ENCODE measurements at places on chromosomes 13 and 19.

DNA sequence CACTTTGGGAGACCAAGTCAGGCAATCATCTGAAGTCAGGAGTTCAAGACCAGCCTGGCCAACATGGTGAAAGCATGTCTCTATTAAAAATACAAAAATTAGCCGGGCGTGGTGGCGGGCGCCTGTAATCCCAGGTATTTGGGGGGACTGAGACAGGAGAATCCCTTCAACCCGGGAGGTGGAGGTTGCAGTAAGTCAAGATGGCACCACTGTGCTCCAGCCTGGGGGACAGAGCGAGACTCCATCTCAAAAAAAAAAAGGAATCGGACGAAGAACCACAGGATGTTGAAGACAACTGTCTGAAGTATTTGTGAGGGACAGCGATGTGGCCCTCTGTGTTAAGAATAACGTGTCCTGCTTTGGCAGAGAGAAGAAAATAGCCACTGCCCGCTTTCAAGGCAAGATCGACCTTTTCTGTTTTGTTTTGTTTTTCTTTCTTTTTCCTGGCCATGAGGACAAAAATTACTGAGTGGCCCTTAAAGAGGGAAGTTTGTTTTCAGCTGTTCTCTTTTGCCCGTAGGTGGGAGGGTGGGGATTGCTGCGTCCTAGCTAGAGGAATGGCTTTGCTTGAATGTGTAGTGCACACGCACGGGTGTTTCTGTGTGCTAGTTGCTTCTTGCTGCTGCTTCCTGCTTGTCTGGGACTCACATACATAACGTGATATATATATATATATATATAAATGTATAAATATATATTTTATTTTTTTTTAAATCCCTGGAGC is 6.2 kb upstream of the PRKCG start:
- no peak for DNase-seq

- DNase-seq = no peak
Measured at GRCh38 chr19:45592366-45592765, 7.8 kb upstream of the OPA3 start.

- DNase-seq = no peak
Measured at GRCh38 chr19:31315652-31316051, 33.6 kb downstream of the TSHZ3 start.

DNA sequence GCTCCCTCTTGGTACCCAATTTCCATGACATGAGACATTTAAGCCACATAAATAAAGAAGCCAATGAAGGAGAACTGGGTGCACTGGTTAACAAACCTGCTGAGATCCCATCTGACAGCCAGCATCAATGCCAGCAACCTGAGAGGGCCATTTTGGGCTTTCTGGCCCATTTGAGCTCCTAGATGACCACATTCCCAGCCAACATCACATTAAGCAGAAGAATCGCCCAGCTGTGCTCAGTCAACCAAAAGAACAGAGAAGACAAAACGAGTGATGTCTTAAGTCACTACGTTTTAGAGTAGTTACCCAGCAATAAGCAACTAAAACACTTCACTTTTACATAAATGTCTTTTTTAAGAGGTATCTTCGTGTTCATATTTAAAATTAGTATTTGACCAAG is 21.9 kb downstream of the LCP1 start:
- DNase-seq = no peak

GRCh38 chr19:4350726-4351125 is 7.4 kb downstream of the MPND start:
- DNase-seq = no peak

GRCh38 chr19:34274827-34275625 is 20.7 kb downstream of the GARRE1 start:
- DNase-seq = no peak

- DNase-seq = no peak
Measured at GRCh38 chr13:100433475-100433874, 155.1 kb downstream of the GGACT start.

DNA sequence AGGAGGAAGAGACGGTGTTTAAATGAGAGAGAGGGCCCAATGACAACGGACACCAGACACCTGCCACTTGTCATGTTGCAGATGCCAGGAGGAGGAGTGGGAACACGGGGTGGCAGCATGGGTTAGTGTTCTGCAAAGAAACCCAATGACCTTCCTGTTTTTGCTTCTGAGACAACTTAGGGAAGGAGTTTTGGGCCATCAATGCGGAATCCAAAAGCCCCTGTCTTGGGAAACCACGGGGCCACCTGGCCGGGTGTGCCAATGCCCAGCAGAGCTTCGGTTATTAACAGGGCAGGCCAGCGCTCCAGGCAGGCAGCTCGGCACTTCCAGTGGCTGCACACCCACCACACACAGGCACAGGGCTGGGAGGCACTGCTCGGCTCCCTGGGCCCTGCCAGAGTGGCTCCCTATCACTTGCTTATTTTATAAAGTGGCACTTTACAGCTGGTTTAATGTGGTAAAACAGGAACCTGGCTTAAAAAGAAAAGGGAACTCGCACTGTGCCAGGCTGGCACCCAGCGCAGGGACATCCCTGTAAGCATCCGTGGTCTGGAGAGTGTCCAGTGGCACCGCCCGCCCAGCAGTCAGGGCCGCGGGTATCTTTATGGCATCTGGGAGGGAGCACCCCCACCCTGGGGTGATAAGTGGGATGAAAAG is 19.1 kb downstream of the ELL start:
- DNase-seq = peak; percentile 58

- no peak for DNase-seq
Measured at GRCh38 chr19:10289167-10289835, 451 bp upstream of the ICAM5 start.

- DNase-seq = no peak
Measured at GRCh38 chr13:110921695-110922094, 6.8 kb upstream of the ANKRD10 start.

DNA sequence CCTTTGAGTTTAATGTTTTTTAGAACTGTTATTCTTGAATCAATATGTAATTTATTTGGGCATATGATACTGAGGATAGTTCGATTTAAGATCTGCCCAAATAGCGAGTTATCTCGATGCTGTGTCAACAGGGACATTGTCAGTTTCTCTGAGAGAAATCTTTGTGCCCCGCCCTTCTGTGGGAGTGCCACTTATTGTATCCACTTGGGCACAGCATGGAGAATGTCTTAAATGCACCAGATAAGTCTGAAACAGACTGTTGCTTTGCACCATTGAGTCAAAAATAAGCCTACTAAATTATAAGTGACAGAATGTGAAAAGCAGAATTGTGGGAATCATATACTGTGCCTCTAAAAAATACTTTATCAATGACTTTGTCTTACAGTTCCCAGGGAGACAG is 45.6 kb downstream of the RNASEH2B start:
- no peak for DNase-seq

DNA sequence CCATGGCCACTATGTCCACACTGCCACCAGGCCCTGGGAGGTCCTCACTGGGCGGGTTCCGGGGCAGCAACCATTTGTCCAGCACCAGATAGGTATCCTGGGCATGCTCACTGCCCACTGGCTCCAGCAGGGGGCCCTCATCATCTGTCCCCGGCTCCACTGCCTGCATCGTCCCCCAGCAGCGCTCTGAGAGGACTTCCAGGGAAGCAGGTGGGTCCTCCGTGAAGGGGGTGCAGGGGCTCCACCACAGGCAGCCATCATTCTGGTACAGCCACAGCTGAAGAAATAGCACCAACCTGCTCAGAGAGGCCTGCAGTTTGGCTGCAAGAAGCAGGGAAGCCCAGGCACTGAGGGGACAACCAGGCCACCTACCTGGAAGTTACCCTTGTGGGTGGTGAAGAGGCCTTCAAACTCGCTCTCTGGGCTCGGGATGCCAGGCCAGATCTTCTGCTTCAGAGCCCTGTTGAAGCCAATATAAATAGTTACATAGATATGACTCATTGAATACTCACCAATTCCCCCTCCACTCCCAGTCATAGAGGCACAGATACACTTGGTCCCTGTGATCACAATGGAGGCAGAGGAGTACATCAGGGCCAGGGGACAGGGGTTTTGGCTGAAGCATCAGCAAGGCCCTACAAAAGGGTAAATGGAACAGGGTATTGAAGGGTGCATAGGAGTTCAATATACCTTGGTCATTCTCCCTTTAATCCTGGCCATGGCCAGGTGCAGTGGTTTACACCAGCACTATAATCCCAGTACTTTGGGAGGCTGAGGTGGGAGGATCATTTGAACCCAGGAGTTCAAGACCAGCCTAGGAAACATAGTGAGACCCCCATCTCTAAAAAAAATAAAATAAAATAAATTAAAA is 4.1 kb downstream of the SWSAP1 start:
- DNase-seq = no peak

Measured in NCI-H2029 treated with DMSO at 0.1 percent for 48 hours (cell line).